ENCODE measurements at places on chromosomes 2 and 18.

GRCh38 chr2:97673182-97673914 is 3.8 kb downstream of the C2orf92 start:
- no peak for DNase-seq

GRCh38 chr2:234864506-234864905 is 87.3 kb upstream of the SH3BP4 start:
- DNase-seq: no peak

DNA sequence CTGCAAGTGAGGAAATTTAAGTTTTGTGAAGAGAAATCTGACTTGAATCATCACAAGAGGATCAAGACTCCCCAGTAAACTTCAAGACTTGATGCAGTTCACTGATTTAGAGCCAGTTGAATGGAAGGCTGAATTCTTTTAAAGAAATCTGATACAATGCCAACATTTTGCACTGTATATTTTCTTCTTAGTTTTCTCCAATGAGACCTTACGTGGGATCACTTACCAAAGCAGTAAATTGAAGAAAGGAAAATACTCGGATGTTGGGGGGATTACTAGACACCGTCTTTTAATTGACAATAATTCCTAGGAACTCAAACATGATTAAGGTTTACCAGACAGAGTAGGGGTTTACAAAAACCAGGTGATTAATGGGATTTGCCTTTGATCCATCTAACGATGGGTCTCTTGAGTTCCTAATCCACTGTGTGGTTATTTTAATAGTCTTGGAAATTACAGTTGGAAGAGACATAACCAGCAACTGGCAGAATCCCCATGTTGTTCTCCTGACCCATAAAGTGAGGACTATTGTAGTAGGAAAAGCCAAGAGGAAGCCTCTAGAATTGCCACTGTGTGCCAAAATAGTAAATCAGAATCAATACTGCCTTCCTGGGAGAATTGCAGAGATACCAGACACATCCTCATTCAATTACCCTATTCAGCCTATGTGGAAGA is 354.5 kb downstream of the PID1 start:
- no peak for DNase-seq

- DNase-seq: peak; percentile 58
Observed at GRCh38 chr2:144343145-144343544, 176.8 kb downstream of the ZEB2 start.

DNA sequence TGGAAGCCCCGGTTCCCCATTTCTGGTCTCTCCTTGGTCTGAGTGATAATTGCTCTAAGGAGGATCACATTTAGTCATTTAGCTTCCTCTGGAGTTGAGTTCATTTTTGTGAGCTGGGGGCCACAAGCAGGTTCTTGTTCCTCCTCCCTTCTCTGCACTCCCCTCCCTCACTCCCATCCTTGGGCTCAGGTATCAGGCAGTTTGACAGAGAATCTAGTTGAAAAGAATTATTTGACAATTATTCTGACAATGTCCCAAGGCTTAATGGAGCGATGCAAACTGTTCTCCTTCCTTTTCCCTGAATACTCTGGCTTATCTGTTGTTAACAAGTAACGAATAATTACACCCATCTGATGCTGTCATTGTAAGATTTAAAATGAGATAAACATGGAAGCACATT is 61.5 kb downstream of the SERPINB8 start:
- no peak for DNase-seq

- no peak for DNase-seq
Observed at GRCh38 chr18:59748628-59749360, 51.6 kb upstream of the CCBE1 start.

GRCh38 chr18:50558948-50559751 is 737 bp upstream of the MAPK4 start:
- no peak for DNase-seq

- DNase-seq: no peak
Observed at GRCh38 chr2:164745012-164745797, 96.4 kb downstream of the COBLL1 start.

GRCh38 chr18:2990956-2991640 is 21.8 kb downstream of the LPIN2 start:
- no peak for DNase-seq

GRCh38 chr2:10072656-10073480 is 7.3 kb downstream of the CYS1 start:
- peak; percentile 86 for DNase-seq

DNA sequence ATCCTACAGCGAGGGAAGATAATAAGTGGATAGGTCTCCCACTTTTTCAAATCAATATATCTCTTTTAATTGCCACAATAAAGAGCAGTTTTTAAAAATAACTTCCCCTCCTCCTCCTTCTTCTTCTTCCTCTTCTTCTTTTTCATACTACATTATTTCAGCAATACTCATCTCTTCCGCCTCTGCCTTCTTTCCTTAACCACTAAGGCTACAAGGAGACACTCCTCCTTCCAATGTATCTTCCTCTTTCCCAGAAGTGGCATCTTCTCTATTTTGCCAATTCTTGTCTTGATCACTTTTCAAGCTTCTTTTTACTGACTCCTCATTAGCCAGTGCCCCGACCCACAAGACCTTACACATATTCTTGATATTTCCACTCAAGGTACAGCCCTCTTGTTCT is 546.6 kb upstream of the CHAC2 start:
- no peak for DNase-seq

GRCh38 chr2:201820383-201821007 is 14.2 kb downstream of the CDK15 start:
- no peak for DNase-seq

DNA sequence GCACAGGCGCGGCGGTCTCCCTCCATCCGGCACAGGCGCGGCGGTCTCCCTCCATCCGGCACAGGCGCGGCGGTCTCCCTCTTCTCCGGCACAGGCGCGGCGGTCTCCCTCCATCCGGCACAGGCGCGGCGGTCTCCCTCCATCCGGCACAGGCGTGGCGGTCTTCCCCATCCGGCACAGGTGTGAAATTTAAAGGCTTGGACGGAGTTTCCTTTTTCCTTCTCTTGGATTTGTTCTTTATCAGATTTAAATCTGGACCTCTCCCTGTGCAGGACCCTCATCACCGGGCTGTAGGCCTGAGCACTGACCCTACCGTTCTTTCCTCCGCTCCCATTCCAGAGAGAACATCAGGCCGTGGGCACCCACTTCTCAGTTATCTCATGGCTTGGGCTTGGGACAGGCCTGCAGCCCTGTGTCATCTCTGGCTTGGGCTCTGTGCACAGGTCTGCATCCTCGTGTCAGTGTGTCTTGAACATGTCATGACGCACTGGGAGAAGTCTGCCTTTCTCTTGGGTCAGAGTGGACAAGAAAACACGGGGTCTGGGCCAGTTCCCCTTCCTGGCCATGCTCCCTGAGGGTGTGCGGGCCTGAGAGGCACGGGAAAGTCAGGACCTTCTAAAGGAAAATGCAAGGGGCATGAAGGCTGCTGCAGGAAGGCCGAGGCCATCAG is 53.9 kb upstream of the PXDN start:
- DNase-seq: no peak

GRCh38 chr18:12989397-12990122 is 1.6 kb upstream of the CEP192 start:
- peak; percentile 5 for DNase-seq

- no peak for DNase-seq
Observed at GRCh38 chr18:50024466-50024865, 170.5 kb downstream of the MYO5B start.

All from HT-29 (cell line).